ENCODE measurements at places on chromosomes 5 and 9. TPM values are rescaled to one million over a fixed set of nuclear protein-coding genes. Genes with fewer than 3 reads are reported as not detected.

DNA sequence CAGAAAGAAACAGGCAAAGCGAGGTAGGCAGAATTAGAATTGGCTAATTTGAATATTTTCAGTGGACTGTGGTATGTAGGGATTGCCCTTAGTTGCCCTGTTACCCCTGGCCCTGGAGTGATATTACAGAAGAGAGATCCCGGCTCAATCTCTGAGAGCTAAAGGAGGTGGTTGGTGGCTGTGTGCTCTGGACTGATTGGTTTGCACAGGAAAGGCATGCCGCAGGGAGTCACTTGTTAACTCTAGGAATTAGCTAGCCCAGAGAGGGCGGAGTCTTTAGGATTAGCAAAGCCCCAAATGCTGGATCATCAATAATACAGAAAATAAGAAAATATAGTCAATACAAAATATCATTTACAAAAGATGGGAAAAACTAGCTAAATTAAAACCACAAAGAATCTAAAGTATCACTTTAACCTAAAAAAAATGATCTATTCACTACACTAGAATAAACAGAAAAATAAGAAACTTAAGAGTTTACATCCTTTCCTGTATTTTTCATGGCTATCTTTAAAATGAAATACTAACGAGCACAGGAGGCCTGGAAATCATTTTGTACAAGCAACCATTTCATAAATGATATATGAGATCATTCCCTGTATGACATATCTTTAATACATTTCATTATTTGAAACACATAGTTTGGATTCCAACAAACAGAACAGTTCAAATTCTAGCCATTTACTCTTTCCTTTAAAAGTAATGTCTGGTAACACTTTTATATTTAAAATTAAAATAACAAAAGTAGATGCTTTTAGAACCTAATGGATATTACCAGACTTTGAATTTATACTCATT, 71.1 kb downstream of the GNAQ start:
- no peak for DNase-seq

CER1 gene
- total RNA-seq, result not detected

SEMA6A gene
- not detected for total RNA-seq

DNA sequence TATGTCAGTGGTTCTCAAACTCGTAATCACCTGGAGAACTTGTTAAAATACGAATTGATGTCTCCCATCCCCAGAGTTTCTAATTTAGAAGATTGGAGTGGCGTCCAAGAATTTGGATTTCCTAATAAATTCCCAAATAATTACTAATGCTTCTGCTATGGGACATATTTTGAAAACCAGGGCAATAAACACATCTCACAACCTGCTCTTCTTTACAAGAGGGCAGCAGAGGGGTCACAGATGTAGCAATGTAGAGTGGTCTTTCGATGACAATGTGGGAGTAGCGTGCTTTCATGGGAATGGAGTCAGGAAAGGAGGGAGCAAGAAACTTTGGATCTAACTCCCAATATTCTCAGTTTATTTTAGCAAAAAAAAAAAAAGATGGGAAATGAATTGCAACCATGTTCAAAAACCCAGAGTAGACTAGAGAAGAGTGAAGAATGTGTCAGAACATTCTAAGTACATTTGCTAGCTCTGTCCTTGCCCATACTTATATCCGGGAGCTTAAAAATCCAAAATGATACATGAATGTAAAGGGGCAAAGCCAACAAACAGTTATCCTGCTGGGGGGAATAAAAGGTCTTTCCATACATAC, 33.8 kb upstream of the ALDH1A1 start:
- no peak for DNase-seq

IFNA21 gene
- not detected for total RNA-seq

CCNI2 gene
- not detected for total RNA-seq

DNA sequence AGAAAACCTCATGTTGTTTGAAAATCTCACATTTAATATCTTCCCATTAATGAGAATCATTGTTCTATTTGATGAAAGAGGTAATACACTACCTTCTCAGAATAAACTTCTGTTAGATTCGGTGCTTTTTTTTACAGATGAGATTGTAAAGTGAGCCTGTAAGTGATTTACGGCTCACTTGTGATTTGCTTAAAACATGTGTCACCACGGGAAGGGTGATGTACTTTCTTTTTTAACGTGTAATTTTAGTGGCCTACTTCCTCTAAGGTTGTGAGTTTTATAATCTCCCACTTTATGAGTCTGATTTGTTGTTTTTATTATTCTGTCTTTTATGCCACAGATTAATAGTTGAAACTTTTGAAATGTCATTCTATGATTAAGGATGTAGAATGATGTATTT, 15.9 kb downstream of the ANXA1 start:
- DNase-seq, result no peak
